Large intestine (tissue), 12 donors: ENCODE measurements at places on chromosomes 7 and 10. TPM values are rescaled to one million over a fixed set of nuclear protein-coding genes. Genes with fewer than 3 reads are reported as not detected.

POLR2J2 gene
- polyA plus RNA-seq, result 4.4 TPM

ZPBP gene
- polyA plus RNA-seq, result 0.06 TPM

DNA sequence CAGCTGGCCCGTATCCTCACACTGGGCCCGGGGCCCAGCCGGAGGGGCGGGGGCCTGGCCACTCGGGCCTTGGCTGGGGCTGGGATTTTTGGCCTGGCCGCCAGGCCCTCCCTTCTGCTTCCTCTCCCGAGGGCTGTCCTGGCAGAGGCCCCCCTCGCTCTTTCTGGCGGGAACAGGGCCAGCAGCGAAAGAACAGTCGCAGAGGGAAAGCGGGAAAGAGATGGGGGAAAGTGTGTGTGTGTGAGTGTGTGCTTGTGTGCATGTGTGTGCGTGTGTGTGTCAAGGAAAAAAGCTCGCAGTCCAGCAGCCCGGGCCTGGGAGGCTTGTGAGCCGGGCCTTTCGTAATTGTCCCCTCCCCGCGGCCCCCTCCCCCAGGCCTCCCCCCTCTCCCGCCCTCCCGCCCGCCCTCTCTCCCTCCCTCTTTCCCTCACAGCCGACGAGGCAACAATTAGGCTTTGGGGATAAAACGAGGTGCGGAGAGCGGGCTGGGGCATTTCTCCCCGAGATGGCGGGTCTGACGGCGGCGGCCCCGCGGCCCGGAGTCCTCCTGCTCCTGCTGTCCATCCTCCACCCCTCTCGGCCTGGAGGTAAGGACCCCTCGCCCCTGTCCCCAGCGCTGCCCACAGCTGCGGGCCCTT is at the start of gene ELN:
TSS of gene ELN (plus strand) at position 491 of the 638 bp plus-strand sequence. CDS start at position 506, 15 bp downstream.
- no peaks in the 10 kb centered on the region for H3K36me3 ChIP-seq
- H3K4me1 ChIP-seq, result peaks cover 7% of the 10 kb centered on the region
- peak within 1 kb of the TSS; percentile 42 for H3K27ac ChIP-seq
- peak; percentile 62 for DNase-seq

- no peak overlapping the region for H3K4me3 ChIP-seq
- no peak for DNase-seq
- H3K4me1 ChIP-seq, result no peaks in the 10 kb centered on the region
- no peaks in the 10 kb centered on the region for H3K36me3 ChIP-seq
- no peak overlapping the region for H3K27ac ChIP-seq
These were observed 159.0 kb upstream of the SHH start for GRCh38 chr7:155971180-155971770.

FAM180A gene
- not detected for polyA plus RNA-seq

AFAP1L2 gene
- polyA plus RNA-seq, result 12.0 TPM
